ENCODE measurements at places on chromosomes 1 and 21.

- DNase-seq = no peak
These were observed 39.6 kb upstream of the RXRG start for GRCh38 chr1:165484532-165484931.

GRCh38 chr1:212132025-212132424 is 96.5 kb downstream of the DTL start:
- no peak for DNase-seq

GRCh38 chr1:38046333-38046883 is at the start of gene POU3F1:
TSS of gene POU3F1 (minus strand) at chr1:38046793. CDS start at chr1:38046743, 50 bp downstream.
- DNase-seq = no peak

DNA sequence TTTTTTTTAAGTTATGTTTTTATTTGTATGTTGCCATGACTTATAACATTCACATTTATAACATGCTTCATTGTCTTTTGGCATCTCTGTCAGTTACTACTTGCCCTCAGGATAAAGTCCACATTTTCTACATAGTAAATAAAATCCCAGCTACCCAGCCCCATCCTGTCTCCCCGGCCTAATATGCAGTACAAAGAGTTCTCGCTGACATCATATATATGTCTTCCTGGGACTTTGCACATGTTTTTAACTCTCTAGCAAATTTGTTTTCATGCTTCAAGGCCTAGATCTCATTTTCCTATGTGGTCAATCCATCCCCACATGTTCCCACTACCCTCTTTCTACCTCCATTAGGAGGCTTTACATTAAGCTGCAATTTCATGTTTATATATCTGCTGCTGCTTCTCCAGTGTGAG is 33.0 kb upstream of the IVNS1ABP start:
- no peak for DNase-seq

GRCh38 chr1:208917281-208917680 is 666.2 kb upstream of the CAMK1G start:
- DNase-seq = no peak

DNA sequence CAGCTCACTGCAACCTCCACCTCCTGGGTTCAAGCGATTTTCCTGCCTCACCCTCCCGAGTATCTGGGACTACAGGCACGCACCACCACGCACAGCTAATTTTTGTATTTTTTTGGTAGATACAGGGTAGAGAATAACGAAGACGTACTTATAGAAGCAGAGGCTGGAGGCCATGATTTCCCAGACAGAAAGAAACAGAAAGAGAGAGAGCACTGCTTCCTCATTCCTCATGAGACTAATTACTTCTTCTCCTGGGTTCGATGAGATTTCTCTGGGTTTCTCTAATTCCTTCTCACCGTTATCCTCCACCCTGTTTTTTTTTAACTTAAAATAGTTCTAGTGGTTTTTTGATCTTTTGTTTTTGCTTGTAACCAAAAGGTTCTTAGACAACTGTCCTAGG is 23.4 kb upstream of the PTP4A2 start:
- no peak for DNase-seq

- DNase-seq = no peak
These were observed 44.8 kb downstream of the CLIC6 start for GRCh38 chr21:34713621-34714020.

All from NCI-H1436 (cell line).